Stimulated activated CD4-positive, alpha-beta T cell treated with anti-CD3 and anti-CD28 coated beads, Interleukin-4, amount 100 ng/mL, for 24 hours (primary cell): ENCODE measurements at places on chromosomes 16 and 17.

DNA sequence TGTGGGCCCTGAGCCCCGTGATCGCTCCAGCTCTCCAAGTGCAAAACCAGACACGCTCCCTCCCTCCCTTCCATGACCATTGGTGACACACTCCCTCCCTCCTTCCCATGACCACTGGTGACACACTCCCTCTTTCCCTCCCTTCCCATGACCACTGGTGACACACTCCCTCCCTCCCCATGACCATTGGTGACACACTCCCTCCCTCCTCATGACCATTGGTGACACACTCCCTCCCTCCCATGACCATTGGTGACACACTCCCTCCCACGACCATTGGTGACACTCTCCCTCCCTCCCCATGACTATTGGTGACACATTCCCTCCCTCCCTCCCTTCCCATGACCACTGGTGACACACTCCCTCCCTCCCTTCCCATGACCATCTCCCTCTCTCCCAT lies 56.3 kb downstream of the LMF1 start:
- no peak for DNase-seq

DNA sequence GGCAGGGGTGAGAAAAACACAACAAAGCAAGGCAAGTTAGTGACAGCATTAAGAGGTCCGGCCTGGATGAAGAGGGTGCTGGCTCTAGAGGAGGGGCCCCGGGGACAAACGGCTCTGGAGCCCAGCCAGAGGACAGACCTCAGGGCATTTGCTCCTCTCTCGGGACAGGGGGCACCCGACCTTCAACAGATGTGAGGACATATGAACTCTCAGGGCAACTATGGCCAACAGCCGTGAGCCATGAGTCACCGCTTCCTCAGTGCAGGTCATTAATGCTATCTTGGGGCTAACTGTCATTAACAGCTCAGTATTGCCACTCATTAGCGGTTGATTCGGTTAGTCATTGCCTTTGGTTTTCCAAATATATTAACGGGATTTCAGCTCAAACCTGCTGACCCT lies 9.7 kb upstream of the ARL5C start:
- DNase-seq, result no peak

GRCh38 chr17:79315358-79316105 lies 240.9 kb downstream of the ENGASE start:
- no peak for DNase-seq

DNA sequence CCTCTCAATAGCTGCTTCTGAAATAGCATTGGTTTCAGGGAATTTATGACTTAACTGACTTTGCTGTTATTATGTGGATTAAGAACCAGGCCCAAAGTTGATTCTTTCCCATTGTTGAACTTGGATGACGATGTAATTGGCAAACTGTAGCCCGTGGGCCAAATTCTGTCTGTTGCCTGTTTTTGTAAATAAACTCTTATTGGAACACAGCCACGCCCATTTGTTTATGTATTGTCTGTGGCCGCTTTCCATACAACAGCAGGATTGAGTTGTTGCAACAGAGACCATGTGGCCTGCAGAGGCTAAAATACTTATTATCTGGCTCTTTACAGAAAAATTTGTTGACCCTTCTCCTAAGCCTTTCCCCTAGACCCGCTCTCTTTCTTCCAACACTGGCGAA lies 31.6 kb downstream of the NTN1 start:
- no peak for DNase-seq

- peak; percentile 25 for DNase-seq
Observed at GRCh38 chr17:49035470-49036269, 38.5 kb downstream of the IGF2BP1 start.

- no peak for DNase-seq
Observed at GRCh38 chr17:75645501-75645888, 12.3 kb downstream of the SMIM5 start.

- peak; percentile 75 for DNase-seq
Observed at GRCh38 chr16:31108035-31108793, at the start of gene BCKDK. TSS of gene BCKDK (plus strand) at chr16:31108386. CDS start at chr16:31109224, 838 bp downstream.

DNA sequence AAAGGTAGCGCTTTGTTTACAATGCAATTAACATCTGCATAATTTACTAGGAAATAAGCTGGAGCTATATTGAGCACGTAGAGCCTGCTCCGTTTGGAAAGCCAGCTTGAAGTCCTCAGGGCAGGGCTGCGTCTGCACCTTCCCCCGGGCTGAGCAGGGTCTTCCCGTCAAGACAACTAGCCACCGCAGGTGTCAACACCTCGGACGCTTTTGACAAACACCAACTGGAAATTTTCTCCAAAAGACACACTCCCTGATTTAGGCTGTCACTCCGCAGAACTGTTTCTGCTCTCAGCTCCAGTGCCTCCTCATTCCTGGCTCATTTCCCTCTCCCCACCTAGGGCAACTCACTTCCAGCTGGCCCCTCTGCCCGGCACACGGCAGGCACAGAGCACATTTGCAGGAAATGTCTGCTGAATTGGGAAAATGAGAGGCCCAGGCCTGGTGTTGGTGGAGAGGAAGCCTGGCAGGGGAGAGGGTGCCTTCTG lies 170.3 kb downstream of the MAF start:
- DNase-seq, result no peak

- no peak for DNase-seq
Observed at GRCh38 chr17:8117980-8118768, at the start of gene ALOXE3. TSS of gene ALOXE3 (minus strand) at chr17:8118514. CDS start at chr17:8117990, 524 bp downstream.
